BE2C (cell line): ENCODE measurements at places on chromosomes 1 and 21.

DNA sequence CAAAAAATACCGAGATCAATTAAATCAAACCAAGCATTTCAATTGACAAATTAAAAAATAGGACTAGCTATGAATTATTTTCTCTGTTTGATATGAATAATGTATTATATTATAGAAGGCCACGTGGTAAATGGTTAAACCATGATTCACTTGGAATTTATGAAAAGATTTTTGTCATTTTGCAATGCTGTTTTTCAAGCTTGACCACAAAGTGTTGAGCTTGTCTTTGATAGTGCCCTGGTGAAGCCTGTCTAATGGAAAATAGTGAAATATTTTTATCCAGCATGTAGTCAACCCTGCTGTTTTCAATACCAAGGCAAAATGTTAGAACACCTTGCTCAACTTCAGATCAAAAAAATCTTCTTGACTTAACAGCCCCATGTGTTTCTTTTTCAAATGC, 288.0 kb upstream of the PRMT6 start:
- DNase-seq, result no peak

DNA sequence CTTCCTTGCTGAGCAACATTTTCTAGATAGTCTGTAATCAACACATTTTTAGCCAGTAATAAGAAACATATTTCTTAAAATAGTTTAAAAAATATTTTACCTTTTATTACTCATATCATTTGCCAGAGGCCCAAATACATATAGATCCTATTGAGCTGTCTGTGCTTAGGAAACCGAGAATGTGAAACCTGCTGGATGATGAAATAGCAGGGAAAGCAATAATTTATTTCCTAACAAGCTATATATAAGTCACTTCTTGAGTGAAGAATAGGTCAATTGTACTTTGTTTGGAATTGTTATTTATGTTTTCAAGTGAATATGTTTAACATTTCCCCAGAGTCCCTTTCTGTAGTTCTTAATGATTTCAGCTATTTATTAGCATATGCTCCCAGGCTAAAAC, 339.9 kb upstream of the TMPRSS15 start:
- DNase-seq, result no peak

GRCh38 chr1:25695771-25696311, 79.2 kb downstream of the MAN1C1 start:
- DNase-seq, result no peak

- no peak for DNase-seq
These were observed 36.7 kb upstream of the IGSF3 start for GRCh38 chr1:116704278-116704677.

DNA sequence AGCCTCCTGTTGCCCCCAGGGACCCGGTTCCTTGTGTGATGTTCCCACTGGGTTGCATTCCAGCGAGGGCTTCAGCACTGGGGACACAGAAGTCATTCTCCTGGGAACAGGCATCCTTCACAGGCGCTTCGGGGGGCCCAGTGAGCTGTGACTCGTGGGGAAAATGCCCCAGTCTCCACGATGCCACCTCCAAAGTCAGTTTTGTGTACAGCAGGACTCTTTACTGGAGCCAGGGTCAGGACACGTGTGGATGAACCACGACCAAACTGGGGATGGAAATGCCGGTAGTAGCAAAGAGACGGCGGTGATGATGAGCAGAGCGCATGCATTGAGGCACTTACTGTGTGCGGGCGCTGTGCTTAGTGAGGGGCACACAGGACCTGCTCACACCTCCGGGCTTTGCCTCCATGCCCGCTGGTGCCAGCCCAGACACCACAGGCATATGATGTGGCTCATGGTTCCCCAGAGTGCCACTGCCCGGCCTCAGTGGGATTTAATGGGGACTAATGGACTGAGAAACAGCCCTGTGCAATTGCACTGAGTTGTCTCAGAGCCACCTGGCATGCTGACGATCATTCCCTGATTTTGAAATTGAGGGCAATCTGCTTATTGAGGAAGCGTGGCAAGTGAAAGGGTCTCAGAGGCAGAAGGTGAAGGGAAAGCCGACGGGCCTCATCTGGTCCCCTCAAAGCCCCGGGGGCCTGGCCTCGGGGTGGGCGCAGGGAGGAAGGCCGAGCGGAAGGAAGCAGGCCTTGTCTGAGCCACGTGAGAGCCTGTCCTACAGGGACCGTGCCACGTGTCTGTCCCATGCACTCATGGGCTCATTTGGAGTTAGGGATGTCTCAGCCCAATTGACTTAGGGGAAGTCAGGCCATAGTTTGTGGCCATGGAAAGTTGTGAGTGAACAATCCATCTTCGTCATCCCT, 91.4 kb downstream of the PDE9A start:
- DNase-seq, result no peak

GRCh38 chr1:240278082-240278481, 186.4 kb downstream of the FMN2 start:
- DNase-seq, result no peak

DNA sequence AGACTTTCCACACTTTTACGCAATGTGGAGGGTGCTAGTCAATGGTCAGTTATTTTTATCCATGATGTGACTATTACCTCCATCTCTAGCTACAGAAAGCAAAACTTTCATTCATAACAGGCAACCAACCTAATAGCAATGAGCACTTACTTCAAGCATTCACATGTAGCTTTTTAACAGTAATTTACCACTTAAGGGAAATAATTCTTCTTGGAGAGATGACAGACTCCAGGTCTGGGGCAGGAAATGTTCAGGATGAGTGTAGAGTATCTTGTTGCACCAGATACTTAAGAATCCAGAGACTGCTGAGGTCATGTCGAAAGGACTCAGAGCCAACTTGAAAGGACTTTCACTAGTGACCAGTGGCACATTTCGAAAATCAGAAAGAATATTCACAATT, 347.6 kb downstream of the CHRM3 start:
- no peak for DNase-seq
